NCI-H1694 treated with DMSO at 0.1 percent for 48 hours (cell line): ENCODE measurements at places on chromosomes 7 and 10.
A peak's percentile ranks its signal among the peaks of the same experiment; 100 is the strongest.

DNA sequence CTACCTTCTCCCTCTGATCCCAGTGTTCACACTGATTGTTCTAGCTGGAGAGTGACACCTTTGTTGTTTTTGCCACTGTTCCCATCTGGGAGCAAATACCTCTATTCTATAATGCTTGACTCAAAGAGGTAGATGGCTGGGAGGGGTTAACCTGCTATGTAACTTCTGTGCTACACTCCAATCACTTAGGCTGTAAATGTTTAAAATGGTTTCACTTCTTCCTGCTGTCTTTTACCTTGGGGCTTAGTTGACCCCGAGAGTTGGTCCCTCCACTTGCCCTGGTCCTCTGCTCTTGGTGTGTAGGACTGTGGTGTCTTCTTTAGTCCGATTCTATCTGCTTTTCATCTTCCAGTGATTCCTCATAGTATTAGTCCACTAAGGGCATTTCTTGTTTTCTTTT lies 22.3 kb downstream of the KLHDC10 start:
- no peak for DNase-seq

DNA sequence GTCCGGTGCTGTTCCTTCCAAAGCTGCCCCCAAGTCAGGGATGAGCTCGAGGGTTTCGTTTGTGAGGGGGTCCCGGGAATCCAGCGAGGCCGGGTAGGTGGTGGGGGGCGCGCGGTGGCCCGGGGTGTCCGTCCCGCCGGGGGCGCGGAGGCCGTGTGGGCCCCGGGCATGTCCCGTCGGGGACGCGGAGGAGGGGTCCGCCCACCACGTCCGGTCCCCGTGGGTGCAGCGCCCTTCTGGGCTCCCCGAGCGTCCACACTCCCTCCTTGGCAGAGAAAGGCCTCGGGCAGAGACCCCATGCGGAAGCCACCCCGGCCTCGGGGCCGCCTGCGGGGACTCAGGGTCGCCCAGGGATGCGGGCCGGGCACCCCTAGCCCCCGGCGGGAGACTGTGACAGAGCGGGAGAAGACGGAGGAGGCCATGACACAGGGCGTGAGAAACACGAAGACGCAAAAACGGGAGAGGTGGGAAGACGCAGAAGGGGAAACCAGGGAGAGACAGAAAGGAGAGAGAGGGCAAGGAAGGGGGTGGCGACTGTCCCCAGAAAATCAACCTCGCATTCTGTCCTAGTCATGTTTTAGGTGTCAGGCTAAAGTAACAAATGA lies 640 bp upstream of the ZNF425 start:
- DNase-seq = peak; percentile 50

DNA sequence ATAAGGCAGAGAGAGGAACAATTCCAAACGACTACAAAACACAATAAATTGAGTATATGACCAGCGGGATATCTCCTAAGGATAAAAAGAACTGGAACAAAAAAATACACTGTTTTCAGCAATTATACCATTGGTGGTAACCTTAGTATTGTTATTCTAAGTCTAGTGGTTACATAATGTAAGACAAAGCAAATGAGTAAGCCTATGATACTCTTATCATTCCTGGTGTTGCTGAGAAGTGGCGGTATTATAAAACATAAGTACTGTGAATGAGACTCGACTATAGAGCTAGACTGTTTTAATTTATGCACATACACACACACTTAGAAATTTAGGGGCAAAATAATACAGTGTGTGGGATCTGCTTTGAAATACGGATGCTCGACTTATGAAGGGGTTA lies 107.7 kb downstream of the NRBF2 start:
- no peak for DNase-seq

DNA sequence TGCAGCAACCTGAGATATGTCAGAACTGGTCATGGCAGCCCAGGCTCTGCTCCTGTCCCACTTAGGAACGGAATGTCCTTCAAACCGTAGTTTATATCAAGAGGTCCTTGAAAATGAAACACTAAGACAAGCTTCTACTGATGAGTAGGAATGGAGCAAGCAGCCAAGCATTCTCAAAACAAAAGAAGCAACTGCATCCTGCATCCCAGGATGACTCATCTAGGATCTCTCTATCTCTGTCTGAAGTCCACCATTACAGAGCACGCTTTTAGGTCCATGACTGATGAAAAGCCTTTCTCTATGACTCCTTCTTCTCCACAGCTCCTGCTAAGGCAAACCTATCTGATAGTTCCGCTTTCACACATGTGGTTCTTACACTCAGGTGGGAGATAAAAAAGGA lies 16.3 kb downstream of the MBL2 start:
- no peak for DNase-seq

DNA sequence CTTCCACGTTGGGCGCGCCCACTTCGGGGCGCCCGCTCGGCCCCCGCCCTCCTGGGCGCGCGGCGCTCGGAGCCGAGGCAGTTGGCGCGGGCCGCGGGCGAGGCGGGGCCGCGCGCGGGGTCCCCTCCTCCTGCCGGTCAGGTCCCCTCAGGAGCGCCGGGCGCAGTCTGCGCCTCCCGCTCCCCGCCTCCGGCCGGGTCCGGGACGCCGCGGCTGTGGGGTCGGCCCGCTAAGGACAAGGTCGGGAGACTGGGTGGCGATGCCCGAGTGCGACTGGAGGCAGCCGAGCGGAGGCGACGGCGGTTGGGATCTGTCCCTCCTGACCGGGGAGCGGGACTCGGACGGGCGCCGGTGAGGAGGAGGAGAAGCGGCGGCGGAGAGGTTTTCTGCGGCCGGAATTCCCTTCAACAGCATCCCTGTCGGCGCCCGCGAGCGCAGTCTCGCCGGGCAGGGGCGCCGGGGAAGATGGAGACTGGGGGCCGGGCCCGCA lies at the start of gene ATRNL1:
ATRNL1 (plus strand) TSS at position 80 of the 490 bp plus-strand sequence; CDS start at position 466, 386 bp downstream.
- DNase-seq = peak; percentile 27

DNA sequence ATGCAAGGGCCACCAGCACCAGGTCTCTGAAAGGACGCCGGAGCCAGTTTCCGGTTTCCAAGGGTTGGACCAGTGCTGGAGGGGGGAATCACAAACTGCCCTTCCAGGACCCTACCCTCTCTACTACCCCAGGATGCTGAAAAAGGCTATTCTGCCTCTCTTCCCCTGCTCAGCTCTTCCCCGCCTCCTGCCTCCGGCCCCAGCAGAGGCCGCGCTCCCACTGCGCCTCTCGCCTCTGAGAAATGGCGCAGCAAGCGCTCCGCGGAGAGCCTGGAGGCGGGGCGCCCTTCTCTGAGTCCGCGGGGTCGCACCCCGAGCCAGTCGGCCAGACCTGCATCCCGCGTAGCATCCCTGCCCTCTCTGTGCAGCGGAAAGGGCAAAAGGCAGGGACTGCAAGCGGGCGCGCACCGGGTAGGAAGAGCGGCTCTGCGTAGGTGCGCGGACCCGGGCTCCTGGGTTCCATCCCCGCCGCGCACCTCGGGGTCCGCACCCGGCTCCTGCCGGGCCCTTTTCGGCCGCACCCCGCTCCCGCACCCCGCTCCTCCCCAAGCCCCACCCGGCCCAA lies 476 bp upstream of the RET start:
- DNase-seq = no peak

DNA sequence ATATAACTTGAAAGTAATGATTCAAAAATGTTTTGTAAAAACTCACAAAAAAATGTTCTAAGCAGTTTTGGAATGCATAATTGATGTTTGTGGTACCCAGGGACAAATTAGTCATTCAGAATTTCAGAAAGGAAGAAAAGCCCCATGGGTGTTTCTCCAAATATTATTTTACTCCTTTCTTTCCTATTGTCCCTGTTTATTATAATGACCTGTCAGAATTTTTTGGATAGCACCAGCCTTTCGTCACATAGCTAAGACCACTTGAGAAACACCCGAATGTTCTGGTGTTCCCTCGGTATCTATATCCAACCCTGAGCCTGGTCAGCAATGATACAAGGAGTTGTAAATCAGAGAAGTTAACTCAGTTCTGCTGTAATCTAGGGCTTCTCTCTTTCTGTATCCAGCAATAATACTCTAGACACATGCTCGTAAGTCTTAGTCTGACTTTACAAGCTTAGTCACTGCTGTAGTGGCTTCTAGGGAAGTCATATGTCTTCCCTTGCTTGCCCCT lies 64.8 kb upstream of the MEOX2 start:
- no peak for DNase-seq

DNA sequence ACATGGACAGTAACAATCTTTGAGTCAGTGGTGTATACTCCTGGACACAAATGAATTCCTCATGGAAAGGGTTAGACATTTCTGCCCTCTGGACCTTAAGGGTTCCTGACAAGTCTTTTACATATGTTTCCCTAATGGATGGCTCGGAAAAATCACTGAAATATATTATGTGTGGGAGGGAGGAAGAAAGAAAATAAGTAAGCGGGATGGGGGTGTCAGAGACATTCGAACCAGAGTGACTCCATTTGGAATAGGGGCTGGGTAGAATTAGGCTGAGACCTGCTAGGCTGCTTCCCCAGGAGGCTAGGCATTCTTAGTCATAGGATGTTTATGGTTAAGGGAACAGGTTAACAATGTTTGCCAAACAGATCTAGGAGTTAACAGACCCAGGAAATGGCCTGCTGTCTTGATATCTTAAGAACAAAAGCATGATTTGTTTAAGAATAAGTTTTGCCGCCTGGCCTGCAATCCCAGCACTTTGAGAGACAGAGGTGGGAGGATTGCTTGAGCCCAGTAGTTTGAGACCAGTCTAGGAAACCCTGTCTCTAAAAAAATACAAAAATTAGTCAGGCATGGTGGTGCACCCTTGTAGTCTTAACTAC lies 1241.7 kb downstream of the TYW1 start:
- DNase-seq = no peak

DNA sequence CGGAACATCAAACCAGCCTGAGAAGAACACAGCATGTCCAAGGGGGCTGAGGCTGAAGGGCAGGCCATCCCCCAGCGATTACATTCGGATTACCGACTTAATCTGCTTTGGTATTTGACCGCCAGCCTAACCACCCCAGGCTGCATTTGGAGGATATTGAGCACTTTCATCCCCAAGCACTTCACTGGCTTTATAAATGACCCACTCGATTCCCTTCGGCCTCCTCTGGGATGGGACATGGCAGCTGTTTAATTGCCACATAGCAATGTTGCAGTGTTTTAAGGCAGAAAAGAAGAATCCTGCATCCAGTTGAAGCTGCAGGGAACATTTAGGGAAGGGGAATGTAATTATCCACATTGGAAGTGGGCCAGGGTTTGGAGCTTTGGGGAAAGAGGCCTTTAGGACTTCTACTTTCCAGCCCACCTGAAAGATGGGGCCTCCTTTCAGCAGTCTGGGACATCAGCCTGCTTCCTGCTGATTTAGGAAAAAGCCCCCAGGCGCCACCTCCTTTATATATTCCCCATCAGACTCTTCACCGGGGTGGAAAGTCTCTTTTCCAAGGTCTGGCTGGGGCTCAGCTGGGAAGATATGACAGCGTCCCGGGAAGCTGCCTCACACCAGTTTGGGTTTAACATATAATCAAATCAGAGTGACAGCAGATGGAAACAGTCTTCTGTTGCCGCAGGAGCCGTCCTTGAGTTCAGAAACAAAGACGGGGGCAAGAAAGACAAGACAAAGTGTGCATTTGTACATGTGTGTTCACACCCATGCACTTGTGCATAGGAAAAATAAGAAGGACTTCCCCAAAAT lies 9.2 kb downstream of the DPCD start:
- DNase-seq = no peak
